ENCODE measurements at places on chromosomes 2 and 18. TPM values are rescaled to one million over a fixed set of nuclear protein-coding genes. Genes with fewer than 3 reads are reported as not detected.

The RASGRP3 gene
- 82.4 TPM for polyA plus RNA-seq

The GBX2 gene
- not detected for polyA plus RNA-seq

The KLHL30 gene
- not detected for polyA plus RNA-seq

The PRSS56 gene
- not detected for polyA plus RNA-seq

The CD207 gene
- not detected for polyA plus RNA-seq

The TMEM200C gene
- polyA plus RNA-seq, result not detected

The ANKRD36 gene
- polyA plus RNA-seq, result 9.4 TPM

The SLC1A4 gene
- 3.6 TPM for polyA plus RNA-seq

The RFTN2 gene
- not detected for polyA plus RNA-seq

The TUBA3E gene
- polyA plus RNA-seq, result not detected

The ALLC gene
- not detected for polyA plus RNA-seq

The AMMECR1L gene
- polyA plus RNA-seq, result 6.7 TPM

The TMX3 gene
- 13.5 TPM for polyA plus RNA-seq

The PID1 gene
- not detected for polyA plus RNA-seq

The ERFE gene
- polyA plus RNA-seq, result not detected

The TUBA4B gene
- polyA plus RNA-seq, result not detected

The CFAP221 gene
- polyA plus RNA-seq, result not detected

The IKZF2 gene
- 0.09 TPM for polyA plus RNA-seq

The COL4A3 gene
- 6.2 TPM for polyA plus RNA-seq

The APLF gene
- 2.3 TPM for polyA plus RNA-seq

The TXNDC2 gene
- not detected for polyA plus RNA-seq

The CABLES1 gene
- 0.30 TPM for polyA plus RNA-seq

The ANKRD30B gene
- not detected for polyA plus RNA-seq

The AMER3 gene
- not detected for polyA plus RNA-seq

The RTP5 gene
- polyA plus RNA-seq, result not detected

The INPP5D gene
- polyA plus RNA-seq, result 220 TPM

The C2orf80 gene
- polyA plus RNA-seq, result not detected

The ATP6V1C2 gene
- 0.30 TPM for polyA plus RNA-seq

The ALPP gene
- not detected for polyA plus RNA-seq

The HJURP gene
- not detected for polyA plus RNA-seq

The DSG4 gene
- not detected for polyA plus RNA-seq

The SF3B6 gene
- 171 TPM for polyA plus RNA-seq

The ABCG8 gene
- not detected for polyA plus RNA-seq

The CCDC148 gene
- polyA plus RNA-seq, result not detected

The TUBB8B gene
- polyA plus RNA-seq, result 0.38 TPM

The GREB1 gene
- polyA plus RNA-seq, result not detected

The OSGEPL1 gene
- 9.3 TPM for polyA plus RNA-seq

The ITPRID2 gene
- polyA plus RNA-seq, result 3.7 TPM

The EIF2AK3 gene
- polyA plus RNA-seq, result 35.1 TPM

The COA5 gene
- 34.0 TPM for polyA plus RNA-seq

The MC4R gene
- polyA plus RNA-seq, result not detected

The SUMO1 gene
- polyA plus RNA-seq, result 138 TPM

The GAREM1 gene
- not detected for polyA plus RNA-seq

The RRM2 gene
- 1.0 TPM for polyA plus RNA-seq

Data from IgD-negative memory B cell (primary cell).